ENCODE measurements at places on chromosomes 4 and X.

- no peak for DNase-seq
Measured at GRCh38 chrX:44844204-44844603, 383 bp downstream of the DUSP21 start.

DNA sequence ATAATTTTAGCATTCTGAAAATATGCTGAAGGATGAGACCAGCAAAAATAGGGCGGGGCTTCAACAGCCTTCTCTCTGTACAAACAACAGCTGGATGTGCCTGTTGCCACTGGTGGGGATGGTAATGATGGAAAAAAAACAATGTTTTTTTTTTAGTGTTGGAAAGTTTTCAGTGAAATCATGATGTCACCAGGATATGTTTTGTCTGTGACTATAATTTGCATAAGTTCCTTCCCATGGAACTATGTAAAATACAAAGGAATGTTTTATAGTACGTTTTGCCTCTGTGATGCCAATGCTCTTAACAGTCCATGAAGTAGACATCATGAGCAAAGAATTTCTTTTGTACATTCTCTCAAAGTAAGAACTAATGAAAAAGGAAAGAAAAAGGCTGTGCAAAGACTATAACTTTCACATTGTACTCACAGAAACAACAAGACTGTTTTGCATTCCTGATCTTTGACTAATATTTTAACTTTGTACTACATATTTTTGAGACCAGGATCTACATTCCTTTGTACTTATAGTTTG, 589.7 kb downstream of the SPRY1 start:
- DNase-seq, result no peak

GRCh38 chr4:140135529-140136088, 18.4 kb downstream of the MAML3 start:
- DNase-seq, result no peak

DNA sequence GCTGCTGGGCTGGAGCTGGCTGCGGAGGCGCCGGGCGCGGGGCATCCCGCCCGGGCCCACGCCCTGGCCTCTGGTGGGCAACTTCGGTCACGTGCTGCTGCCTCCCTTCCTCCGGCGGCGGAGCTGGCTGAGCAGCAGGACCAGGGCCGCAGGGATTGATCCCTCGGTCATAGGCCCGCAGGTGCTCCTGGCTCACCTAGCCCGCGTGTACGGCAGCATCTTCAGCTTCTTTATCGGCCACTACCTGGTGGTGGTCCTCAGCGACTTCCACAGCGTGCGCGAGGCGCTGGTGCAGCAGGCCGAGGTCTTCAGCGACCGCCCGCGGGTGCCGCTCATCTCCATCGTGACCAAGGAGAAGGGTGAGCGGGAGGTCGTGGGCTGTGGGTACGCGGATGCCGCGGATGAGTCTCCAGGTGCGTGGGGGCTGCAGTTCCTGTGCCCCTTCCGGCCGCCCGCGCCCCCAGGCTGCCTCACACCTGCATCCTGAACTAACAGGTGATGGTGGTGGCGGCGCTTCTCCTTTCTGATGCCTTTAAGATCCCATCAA, 499 bp downstream of the CYP2U1 start:
- peak; percentile 22 for DNase-seq

DNA sequence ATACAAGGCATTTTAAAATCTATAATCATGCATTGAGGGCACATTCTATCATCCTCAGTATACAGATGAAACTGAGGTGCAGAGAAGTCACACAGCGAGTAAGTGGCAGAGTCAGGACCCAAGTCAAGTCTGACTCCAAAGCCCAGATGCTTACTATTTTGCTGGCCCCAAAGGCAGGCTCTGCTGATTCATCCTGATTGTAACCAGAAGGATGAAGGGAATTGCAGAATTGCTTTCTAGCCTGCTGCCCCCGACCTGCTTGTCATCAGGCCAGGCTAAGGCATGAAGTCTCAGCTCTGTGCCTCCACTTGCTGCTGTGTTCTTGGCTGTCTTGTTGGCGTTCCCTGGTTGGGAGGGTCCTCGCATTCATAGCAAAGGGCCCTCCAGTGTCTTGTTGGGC, 62.7 kb downstream of the SLC9A6 start:
- no peak for DNase-seq

DNA sequence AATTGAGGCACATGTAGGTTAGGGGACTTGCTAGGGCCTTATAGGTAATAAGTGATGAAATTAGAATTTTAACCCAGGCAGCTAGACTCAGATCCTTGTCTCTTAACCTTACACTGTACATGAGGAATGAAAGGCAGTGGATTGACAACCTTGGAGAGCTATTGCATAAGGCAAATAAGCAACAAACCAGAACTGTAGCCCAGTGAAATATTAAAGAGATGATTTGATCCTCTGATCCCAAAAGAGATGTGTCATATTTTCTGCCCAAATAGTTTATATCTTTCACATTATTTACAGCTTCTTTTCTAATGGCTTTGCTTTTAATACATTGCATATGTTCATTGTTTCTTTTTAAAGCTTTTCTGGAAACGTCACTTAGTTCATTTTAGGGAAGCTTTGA, 252.6 kb downstream of the ANK2 start:
- no peak for DNase-seq

DNA sequence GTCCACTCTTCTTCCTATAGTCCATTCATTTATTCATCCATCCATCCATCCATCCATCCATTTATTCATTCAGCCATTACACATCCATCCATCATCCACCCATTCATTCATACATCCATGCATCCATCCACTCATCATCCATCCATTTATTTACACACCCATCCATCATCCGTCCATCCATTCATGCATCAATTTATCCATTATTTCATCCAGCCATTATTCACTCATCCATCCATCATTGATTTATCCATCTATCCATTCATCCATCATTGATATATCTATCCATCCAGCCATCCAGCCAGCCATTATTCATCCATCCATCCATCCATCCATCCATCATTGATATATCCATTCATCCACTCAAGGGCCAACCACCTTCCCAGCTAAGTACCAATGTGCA, 12.7 kb downstream of the CPZ start:
- DNase-seq, result no peak

- DNase-seq, result no peak
Measured at GRCh38 chr4:35087218-35087617, 1157.1 kb downstream of the ARAP2 start.

DNA sequence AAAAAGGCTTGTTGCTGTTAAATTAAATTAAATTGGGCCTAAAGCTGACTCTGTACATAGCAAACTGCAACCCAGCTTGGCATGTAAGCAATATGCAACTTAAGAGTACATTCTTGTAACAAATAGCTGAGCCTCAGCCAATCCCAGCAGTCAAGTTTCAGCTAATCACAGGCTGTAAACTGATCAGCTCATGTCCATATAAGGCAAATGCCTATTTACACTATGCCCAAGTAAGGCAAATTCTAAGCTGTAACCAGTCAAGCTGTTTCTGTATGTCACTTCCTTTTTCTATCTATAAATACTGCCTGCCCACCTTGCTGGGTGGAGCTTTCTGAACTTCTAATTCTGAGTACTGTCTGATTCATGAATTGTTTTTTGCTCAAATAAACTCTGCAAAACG, 429.1 kb upstream of the FTHL17 start:
- peak; percentile 8 for DNase-seq

- DNase-seq, result no peak
Measured at GRCh38 chr4:181643466-181643865, 599.7 kb upstream of the TENM3 start.

- DNase-seq, result no peak
Measured at GRCh38 chrX:136635235-136635634, 12.7 kb upstream of the CD40LG start.

GRCh38 chrX:134588806-134589205, 69.5 kb downstream of the PLAC1 start:
- no peak for DNase-seq

- no peak for DNase-seq
Measured at GRCh38 chrX:96455078-96455477, 229.6 kb upstream of the DIAPH2 start.

- no peak for DNase-seq
Measured at GRCh38 chr4:81667539-81667938, 195.8 kb upstream of the RASGEF1B start.

- peak; percentile 34 for DNase-seq
Measured at GRCh38 chrX:138775517-138775916, 64.0 kb upstream of the FGF13 start.

DNA sequence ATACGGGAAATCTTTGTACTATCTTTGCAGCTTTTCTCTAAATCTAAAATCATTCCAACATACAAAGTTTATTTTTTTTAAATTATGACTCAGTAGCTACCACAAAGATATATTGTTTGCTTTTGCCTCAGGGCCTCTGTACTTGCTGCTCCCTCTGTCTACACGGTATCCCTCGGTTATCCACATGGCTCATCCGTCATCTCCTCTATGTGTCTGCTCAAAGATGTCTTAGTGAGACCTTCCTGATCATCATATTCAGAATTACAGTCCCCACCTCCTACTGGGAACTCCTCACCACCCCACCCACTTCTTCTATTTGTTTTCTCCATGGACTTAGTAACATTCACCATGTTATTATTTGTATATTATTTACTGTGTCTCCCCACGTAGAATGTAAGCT, 107.8 kb downstream of the PARM1 start:
- DNase-seq, result no peak

- no peak for DNase-seq
Measured at GRCh38 chr4:164894702-164895101, 17.7 kb downstream of the APELA start.

DNA sequence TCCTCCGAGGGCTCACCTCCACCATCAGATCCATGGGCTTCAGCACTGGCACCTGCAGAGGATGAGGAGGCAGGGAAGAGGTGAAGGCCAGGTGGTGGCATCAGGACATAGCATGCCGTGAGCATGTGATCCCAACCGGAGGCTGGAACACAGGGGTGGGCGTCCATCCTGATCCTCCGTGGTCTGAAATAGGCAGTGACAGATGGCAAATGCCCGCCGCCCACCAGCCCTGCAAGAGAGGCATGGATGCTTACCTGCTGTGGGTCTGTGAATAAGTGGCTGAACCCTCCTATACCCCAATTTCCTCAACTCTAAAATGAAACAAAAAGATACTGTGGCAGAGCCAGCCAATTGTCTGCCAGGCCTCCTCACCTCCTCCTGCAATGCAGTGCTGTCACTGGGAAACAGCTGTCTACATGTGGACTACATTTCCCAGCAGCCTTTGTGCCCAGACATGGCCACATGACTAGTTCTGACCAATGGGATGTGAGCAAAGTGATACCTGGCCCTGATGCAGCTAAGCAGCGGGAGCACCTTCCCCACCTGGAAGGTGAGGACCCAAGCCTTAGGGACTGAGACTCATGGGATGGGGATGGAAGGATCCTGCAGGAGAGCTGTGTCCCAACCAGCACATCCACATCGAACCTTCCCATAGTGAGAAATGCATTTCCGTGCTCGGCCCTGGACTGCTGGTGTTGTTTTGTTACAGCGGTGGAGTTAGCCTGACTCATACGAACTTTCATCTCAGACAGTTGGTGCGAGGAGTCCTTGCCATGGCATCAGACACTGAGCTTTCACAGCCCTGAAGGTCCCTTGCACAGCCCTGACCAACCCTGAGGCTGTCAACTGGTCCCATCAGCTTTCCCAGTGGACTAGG, 99.5 kb downstream of the PPP2R2C start:
- DNase-seq, result peak; percentile 74

DNA sequence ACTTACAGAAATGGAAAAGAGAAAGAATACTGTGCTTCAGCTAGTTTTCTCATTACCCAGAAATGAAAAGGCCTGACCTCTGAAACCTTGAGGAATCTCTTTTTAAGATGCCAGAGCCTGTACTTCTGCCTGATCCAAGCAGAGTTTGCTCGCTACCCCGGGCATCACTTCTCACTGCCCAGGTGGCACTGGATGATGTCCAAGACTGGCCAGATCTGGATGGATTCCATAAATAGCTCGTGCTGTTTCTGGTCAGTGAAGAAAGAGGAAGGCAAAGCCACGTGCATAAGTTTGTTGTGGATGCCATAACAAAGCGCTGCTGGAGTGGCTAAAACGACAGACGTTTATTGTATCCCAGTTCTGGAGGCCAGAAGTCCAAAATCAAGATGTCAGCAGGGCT, 133.5 kb downstream of the TBL1X start:
- no peak for DNase-seq

- DNase-seq, result no peak
Measured at GRCh38 chr4:111671756-111672155, 473.5 kb upstream of the FAM241A start.

- no peak for DNase-seq
Measured at GRCh38 chr4:109875106-109875505, 27.2 kb downstream of the LRIT3 start.

GRCh38 chr4:10722957-10723356, 38.4 kb upstream of the CLNK start:
- DNase-seq, result peak; percentile 61

DNA sequence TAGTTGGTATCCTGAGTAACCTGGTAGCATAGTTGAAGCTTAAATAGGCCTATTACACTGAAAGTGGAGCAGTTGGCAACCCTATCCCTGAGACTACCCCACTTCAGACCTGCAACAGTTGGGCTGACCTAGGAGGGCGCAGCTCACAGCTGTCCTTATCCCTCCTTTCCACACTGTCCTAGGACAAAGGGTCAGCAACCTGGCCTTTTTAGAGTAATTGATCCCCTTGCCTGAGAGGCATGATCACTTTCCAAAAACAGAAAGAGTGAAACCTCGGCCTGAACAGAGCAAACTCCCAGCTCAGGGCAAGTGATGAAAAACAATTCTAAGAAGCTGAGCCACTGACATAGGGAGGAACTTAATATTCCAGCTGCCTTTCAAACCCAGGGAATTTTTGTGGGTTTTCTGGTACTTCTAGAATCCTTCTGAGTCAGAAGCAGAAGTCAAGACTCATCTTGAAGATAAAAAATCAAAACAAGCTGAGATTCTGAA, 94.9 kb upstream of the MYOZ2 start:
- DNase-seq, result peak; percentile 23

GRCh38 chr4:15986907-15987306, 23.9 kb upstream of the FGFBP2 start:
- no peak for DNase-seq

DNA sequence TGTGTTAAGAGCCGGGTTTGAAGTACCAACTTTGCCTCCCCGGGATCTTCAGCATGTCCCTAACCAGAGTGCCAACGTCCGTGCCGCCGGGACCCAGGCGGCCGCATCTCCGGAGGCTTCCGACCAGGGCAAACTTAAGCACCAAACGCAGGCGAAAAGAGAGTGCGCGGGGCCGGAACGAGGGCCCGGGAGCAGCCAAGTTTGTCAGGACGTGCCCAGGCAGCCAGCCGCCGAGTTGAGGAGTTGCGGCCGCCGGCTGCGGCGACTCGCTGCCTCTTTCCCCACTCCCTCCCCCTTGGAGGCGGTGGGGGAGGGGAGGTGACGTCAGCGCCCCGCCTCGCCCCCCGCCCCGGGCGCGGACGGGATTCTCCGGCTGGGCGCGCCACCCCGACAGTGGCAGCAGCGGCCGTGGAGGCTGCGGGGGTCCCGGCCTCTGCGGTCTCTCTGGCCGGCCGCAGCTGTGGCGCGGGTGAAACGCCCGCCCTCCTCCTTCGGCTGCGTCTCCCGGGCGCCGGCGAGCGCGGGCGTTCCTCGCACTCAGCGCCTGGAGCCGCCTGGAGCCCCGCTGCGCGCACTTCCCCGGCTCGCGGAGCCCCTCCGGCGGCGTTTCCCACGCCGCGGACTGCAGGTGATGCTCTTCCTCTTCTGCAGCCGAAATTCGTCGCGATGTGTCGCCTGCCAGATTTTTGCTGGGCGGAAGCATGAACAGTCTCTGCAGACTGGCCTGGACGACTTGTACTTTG, 2.9 kb upstream of the FAT1 start:
- no peak for DNase-seq
